IPS-NIHi11 (cell line): ENCODE measurements at places on chromosomes 16 and 17.

GRCh38 chr17:72164158-72164739 lies 43.4 kb downstream of the SOX9 start:
- DNase-seq = no peak

- no peak for DNase-seq
Observed at GRCh38 chr16:26005336-26005735, 313.6 kb downstream of the HS3ST4 start.

DNA sequence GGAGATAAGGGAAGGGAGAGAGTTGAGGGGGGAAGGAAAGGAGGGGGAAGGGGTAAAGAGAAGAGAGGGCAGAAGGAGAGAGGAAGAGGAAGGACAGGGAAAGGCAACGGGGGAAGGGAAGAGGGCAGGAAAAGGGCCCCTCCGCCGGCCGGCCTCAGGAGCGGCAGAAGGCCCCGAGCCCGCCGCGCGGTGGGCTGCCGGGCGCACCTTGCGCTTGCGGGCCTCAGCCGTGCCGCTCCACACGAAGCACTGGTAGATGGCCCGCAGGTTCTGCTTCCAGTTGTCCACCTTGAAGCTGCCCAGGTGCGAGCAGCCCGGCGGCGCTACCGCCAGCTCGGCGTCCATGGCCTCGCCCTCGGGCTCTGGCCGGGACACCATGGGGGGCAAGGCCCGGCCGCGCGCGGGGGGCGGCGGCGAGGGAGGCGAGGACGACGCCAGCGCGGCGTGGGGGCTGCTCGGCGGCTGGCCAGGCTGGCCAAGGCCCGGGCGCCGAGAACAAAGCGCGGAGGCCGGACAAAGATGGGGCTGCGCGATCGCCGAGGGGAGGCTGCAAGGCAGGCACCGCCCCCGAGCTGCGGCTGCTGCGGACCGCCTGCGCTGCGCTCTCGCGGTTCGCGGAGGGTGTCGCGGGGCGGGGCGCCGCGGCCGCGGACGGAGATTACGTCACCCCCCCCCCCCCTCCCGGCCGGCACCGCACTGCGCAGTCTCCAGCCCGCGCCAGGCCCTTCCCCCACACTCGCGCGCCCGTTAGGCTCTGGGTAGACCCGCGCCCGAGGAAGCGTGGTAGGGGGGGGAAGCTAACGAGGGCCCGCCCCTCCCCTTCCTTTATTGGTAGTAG lies at the start of gene USP22:
TSS of gene USP22 (minus strand) at position 554 of the 838 bp plus-strand sequence. CDS start at position 378, 176 bp downstream.
- DNase-seq = peak; percentile 90

DNA sequence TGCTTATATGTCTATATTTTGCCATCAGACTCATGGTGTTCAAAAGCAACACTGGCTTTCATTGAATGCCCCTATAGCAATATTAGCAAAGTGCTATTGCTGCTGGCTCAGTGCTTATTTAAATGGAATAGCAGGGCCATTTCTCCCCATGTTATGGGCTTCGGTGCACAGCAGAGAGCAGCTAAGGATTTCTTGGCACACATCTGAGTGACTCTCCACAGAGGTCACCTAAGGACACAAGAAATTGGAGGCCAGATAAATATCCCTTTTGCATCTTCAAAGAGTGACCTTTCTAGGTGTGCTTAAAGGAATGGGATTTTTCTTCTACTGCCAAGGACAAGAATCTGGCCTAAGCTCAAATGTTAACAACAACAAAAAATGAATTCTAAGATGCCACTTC lies 751.8 kb downstream of the CDH11 start:
- no peak for DNase-seq

DNA sequence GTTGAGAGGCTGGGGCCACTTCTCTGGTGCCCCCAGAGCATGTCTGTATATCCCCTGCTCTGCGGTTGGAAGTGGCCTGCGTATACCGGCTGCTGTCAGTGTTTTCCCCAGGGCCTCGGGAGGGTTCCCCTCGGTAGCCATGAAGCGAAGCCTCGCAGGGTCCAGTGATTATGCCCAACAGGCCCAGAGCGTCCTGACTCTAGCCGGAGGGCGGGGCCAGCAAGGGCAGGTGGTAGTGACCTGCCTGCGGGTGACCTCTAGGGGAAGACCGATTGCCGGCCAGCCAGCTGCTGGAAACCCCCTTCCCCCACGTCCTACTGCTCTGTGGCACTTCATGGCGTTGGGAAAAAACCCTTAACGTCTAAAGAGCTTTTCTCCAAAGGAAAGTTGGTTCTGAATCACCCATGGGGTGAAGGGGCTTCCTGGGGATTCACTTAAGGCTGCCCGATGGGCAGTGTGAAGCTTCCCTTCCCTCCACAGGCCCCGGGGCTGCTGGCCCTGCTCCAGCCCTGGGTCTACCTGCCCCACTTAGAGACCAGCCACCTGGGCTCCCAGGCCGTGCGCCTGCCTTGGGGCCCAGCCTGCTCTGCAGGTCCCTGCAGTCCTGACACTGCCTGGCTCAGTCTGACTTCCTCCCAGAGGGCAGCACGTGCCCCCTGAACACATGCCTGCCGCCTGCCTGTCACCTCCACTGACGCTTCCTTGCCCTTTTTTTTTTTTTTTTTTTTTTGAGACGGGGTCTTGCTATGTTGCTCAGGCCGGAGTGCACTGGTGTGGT lies 72.8 kb downstream of the SOCS1 start:
- peak; percentile 72 for DNase-seq

GRCh38 chr16:52234626-52235025 lies 312.3 kb downstream of the TOX3 start:
- no peak for DNase-seq

DNA sequence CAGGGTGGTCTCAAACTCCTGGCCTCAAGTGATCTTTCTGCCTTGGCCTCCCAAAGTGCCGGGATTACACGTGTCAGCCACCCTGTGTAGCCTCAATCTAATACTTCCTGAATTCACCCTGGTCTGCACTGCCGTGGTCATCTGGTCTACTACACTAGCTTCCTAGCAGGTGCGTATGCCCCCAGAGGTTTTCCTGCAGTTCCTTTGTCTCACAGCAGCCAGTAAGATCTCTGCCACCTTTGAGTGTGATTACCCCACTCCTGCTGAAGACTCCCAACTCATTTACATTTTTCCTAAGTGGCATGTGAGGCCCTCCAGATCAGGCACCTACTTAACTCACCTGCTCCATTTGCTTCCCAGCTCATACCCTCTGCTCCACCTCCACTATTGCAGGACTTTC lies 5.1 kb upstream of the DDX19A start:
- no peak for DNase-seq

DNA sequence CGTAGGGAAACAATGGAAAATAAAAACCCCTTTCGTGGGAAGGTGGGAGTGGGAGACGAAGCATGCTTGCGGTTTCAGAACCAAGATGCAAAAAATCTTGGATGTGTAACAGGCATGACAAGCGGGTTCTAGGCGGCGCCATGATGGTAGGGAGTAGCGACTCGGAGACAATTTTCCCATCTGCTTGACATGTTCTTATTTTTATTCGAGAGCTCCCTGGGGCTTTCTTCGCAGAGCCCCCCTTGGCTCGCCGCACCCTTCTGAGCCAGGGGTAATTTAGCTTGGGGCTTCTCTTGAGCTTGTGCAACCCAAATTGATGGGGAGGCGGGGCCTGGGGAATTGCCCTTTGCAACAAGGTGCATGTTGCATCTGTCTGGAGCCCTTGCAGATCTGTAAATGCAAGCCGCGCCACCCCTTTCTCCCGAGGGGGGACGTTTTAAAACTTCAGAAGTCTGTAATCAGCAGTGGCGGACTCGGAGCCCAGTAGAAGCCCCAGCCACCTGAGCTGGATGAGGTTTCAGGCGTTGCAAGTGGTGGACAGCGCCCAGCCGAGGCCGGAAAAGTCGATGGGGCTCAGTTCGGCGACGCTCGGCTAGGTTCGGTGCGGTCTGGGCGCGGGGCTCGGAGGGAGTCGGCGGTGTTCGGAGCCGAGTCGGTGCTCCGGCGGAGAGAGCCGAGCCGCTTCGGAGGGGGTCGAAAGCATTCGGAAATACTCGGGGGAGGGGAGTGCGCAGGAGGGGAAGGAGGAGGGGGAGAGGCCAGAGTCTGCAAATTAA lies 2.9 kb downstream of the GNAO1 start:
- peak; percentile 95 for DNase-seq

DNA sequence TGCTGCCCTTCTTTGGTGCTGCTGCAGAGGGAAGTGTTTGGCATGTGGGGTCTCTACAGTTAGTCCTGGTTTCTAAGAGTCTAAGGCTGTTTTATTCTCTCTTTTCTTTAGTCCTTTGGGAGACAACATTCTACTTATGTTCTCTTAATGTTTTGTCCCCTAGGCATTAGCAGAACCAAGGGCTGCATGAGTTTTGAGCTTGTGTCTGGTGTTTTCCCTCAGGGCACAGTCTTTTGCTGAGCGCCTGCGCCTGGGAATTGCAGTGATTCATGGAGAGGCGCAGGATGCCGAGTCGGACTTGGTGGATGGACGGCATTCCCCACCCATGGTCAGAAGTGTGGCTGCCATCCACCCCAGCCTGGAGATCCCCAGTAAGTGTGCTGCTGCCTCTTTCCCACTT lies 41.1 kb upstream of the SLC5A10 start:
- DNase-seq = no peak

DNA sequence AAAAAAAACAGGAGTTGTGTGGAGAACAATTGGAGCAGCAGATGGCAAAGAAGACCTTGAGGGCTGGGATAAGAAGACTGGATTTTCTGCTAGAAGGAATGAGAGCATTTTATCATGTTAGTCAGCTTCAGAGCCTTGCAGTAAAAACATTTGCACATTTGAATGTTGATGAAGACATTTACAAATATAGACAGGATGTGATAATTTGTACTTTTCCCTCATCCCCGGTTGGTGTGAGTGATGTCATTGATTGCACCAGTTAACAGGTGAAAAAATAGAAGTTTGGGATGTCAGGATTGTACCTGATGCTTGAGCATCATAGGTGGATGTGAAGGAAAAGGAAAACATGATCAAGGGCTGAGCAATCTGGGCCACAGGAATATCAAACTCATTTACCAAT lies 22.6 kb upstream of the MAPK3 start:
- DNase-seq = no peak

DNA sequence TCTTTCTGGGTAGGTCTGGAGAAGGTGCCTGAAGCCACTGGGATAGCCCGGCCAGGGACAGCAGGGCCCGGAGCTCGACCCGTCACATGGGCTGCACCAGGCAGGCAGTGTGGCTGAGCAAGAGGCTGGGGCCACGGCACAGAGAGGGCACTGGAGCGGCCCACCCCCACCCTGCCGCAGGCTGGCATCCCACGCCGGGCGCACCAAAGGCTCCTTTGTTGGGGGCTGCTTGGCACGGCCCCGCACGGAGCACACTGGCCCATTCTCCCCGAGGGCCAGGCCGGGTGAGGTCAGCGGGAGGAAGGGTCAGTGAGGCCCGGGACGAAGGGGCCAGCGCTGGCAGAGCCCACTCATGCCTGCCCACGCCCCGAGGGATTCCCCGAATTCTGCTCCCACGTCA lies 36.5 kb upstream of the PVALEF start:
- no peak for DNase-seq

DNA sequence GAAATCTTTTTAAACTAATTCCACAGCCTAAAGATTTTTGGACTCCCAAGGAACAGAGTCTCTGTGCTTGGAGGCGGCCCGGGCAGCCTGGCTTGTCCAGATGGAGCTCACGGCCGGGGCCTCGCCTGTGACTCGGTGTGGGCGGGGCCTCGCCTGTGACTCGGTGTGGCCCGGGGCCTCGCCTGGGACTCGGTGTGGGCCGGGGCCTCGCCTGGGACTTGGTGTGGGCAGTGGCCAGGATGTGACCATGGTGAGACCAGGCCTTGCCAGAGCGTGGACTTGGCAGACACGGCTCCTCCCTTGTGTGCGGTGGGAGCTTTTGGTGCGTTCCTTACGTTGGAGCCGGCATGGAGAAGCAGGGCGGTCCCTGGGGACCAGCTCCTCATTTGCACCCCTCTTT lies 92.3 kb downstream of the METRNL start:
- peak; percentile 82 for DNase-seq

- peak; percentile 88 for DNase-seq
Observed at GRCh38 chr17:63881935-63882601, at the start of gene GH2. TSS of gene GH2 (minus strand) at chr17:63881944. CDS start at chr17:63881801, 143 bp downstream.

DNA sequence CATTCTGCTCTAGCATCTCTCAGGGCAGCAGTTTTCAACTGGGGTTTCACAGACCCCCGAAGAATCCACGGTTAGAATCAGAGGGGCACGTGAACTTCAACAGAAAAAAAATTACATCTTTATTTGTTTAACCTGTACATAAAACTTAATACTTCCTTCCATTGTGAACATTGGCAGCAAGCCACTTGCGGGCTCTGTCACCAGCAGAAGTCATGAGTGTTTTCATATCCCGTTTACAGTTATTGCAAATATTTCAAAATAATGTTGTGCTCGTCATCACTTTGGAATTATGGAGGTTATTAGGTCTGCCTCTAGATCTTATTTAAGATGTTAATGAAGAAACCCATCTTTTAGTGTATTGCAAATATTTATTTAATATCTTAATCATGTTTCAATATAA lies 109.8 kb downstream of the SDR42E1 start:
- DNase-seq = no peak
